LHCN-M2 (cell line): ENCODE measurements at places on chromosomes 13 and 19.
A peak's percentile ranks its signal among the peaks of the same experiment; 100 is the strongest.

GRCh38 chr19:17615889-17616685 is 60.6 kb downstream of the COLGALT1 start:
- no peak for DNase-seq

DNA sequence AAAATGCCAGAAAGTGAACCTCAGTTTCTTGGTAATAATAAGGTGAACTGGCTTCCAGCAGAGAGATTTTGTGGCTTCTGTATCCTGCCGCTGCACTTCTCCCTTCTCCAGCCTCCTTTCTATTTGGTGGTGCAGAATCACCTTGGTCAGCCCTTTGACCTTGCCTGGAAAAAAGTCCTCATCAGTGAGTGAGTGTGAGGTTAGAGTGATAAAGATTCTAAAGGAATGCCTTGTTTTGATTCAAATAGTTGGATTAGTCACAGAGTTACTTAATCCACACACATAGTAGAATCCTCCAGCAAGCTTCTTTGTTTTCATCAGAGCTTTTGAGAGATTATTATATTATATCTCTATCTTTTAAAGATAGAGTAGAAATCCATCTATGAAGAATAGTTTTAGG is 140.9 kb downstream of the KCNRG start:
- DNase-seq = peak; percentile 70

GRCh38 chr19:3178973-3179738 is 587 bp downstream of the S1PR4 start:
- DNase-seq = no peak

GRCh38 chr19:49189259-49189658 is 31.7 kb downstream of the TRPM4 start:
- no peak for DNase-seq

DNA sequence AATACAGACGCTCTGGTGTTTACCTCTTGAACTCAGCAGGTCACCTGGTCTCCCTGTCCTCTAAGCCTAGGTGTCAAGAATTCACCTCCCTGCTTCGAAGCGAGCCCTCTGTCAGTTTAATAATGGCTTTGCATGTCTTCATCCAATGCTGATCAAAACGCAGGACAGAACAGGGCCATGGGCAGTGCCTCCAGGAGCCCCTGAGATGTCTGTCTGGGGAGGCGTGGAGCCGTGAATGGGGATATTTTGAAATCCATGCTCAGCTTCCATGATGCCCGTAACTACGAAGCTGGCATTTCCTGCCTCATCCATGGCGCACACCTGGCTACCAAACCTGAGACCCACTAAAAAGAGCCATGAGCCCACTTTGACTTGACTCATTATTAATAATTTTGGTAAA is 113.7 kb downstream of the RAB20 start:
- no peak for DNase-seq
